Transverse colon (tissue), 4 donors: ENCODE measurements at places on chromosomes 5 and 9.

- no peak for DNase-seq
- no peak overlapping the region for H3K27ac ChIP-seq
- no peaks in the 10 kb centered on the region for H3K4me1 ChIP-seq
- peaks cover 25% of the 10 kb centered on the region for H3K27me3 ChIP-seq
- no peaks in the 10 kb centered on the region for H3K36me3 ChIP-seq
Observed at GRCh38 chr9:134968011-134968822, 50.5 kb upstream of the FCN1 start.

DNA sequence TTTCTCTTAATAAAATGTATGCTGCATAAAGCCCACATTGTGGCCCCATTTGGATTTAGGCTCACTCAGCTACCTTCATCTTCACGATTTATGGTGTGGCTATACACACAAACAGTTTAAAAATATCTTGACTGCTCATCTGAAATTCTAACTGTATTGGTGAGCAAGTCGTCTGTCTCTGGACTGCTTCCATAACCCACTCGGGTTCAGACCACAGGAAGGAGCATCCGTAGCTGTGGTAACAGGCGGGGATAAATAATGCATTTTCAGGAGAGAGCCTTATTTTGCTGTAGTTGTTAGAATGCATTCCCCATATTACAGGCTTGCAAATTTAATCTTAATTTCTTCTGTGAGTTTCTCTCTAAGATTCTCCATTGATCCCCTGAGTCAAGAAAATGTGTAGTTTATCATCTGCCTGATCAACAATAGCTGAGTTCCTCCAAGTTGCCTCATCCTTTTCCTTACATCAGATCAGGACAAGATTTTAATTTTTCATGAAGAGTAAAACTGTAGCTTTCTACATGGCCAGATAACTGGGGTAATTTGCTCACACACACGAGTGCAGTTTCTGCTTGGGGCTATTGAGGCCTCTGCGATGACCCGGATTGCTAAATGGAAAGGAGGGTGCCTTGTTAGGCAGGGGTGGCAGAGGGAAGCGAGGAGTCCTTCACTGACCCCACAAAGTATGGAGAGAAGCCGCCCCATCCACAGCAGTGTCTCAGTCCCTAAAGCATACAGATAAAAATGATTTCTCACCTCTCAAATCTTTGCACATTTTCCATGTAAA is 133.9 kb downstream of the FSTL4 start:
- no peaks in the 10 kb centered on the region for H3K27me3 ChIP-seq
- no peaks in the 10 kb centered on the region for H3K4me1 ChIP-seq
- H3K27ac ChIP-seq: no peak overlapping the region
- no peak overlapping the region for H3K4me3 ChIP-seq
- no peak for DNase-seq

DNA sequence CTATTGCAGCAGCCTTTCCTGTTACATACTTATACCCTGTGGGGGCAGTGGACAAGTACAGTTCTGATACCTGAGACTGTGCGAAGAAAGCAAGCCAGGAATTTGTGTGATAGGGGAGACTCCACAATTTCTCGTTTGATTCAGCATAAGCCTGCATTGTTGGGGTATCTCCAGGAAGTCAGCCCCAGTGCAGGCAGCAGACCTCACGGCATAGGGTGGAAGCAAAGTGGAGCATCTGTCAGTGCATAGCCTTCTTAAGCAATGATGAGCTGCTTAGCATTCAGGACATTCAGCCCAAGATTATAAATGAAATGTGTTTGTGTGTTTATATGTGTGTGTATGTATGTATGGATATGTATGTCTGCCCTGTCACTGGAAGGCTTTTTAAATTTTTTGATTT is 157.0 kb downstream of the SH3GL2 start:
- no peak overlapping the region for H3K4me3 ChIP-seq
- no peak for DNase-seq
- no peaks in the 10 kb centered on the region for H3K4me1 ChIP-seq
- no peaks in the 10 kb centered on the region for H3K36me3 ChIP-seq

GRCh38 chr5:64587370-64587769 is 81.6 kb downstream of the RGS7BP start:
- H3K36me3 ChIP-seq: no peaks in the 10 kb centered on the region
- no peak overlapping the region for H3K4me3 ChIP-seq
- no peaks in the 10 kb centered on the region for H3K4me1 ChIP-seq
- no peak for DNase-seq

- H3K27ac ChIP-seq: no peak overlapping the region
- H3K27me3 ChIP-seq: no peaks in the 10 kb centered on the region
- no peaks in the 10 kb centered on the region for H3K4me1 ChIP-seq
- no peak overlapping the region for H3K4me3 ChIP-seq
- H3K36me3 ChIP-seq: no peaks in the 10 kb centered on the region
Observed at GRCh38 chr9:95250462-95251221, 66.9 kb downstream of the FANCC start.

GRCh38 chr5:143057580-143057999 is 287.4 kb downstream of the ARHGAP26 start:
- H3K4me1 ChIP-seq: peaks cover 7% of the 10 kb centered on the region

GRCh38 chr9:92353051-92353450 is 27.3 kb downstream of the CENPP start:
- H3K4me3 ChIP-seq: no peak overlapping the region
- H3K4me1 ChIP-seq: peaks cover 12% of the 10 kb centered on the region
- DNase-seq: no peak
- no peaks in the 10 kb centered on the region for H3K36me3 ChIP-seq
- no peak overlapping the region for H3K27ac ChIP-seq
- H3K27me3 ChIP-seq: no peaks in the 10 kb centered on the region

GRCh38 chr5:8473827-8474568 is 605.0 kb downstream of the MTRR start:
- no peak overlapping the region for H3K27ac ChIP-seq
- no peaks in the 10 kb centered on the region for H3K27me3 ChIP-seq
- H3K4me3 ChIP-seq: no peak overlapping the region
- no peak for DNase-seq

DNA sequence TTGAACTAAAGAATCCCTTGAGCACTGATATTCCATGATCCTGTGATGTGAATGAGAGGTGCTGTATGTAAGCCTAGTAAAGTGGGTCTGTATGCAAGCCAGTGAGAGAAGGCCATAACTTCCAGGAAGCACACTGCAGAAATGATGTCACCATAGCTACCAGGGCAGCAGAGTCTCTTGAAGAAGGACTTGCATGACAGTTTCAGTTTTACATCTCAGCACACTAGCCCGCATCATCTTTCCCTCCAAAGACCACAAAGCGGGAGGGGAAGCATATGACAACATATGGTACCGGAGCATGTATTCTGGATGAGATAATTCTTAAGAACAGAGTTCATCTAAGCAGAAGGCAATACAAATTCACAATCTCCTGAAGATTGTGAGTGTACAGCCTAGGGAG is 37.6 kb upstream of the MAST4 start:
- H3K4me3 ChIP-seq: no peak overlapping the region
- DNase-seq: no peak
- no peak overlapping the region for H3K27ac ChIP-seq
- no peaks in the 10 kb centered on the region for H3K27me3 ChIP-seq

DNA sequence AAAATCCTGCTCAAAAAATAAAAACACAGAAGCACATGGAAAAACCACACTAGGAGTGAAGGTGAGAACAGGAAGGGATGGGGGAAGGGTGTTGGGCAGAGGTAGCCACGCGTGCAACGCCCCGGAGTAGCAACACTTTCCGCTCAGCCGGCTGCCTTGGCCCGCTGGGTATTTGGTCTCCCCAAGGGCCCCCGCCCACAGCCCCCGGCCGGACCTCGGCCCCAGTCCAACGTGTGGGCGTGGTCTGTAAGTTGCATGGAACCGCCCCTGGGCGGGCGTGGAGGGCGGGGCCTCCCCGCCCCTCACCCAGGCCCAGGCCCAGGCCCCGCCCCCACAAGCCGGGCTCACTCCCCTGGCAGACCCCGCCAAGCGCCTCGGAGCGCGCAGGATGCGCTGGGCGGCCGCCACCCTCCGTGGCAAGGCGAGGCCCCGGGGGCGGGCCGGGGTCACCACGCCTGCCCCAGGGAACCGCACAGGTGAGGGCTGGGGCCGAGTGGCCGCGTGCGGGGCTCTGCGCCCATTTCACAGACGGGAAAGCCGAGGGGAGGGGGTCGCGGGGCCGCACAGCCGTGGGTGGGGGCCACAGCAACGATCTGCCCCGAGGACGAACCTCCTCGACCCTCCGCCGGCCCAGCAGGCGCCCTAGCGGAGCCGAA is at the start of gene SUSD3:
TSS of gene SUSD3 (plus strand) at position 347 of the 656 bp plus-strand sequence. CDS start at position 389, 42 bp downstream.
- peak within 1 kb of the TSS; percentile 63 for H3K27ac ChIP-seq
- no peaks in the 10 kb centered on the region for H3K36me3 ChIP-seq
- H3K27me3 ChIP-seq: no peaks in the 10 kb centered on the region
- peak; percentile 76 for DNase-seq

DNA sequence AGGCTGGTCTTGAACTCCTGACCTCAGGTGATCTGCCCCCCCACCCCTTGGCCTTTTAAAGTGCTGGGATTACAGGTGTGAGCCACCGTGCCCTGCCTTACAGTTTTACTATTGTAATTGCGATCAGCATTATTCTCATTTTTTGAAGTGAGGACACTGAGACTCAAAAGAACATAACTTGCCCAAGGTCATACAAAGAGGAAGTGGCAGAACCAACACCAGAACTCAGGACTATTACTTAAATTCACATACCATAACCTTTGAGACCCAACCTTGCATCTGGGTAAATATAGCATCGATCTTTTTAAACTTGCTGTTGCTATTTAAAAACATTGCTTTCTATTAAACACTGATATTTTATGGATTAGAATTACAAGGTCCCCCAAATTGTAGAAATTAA is 54.2 kb downstream of the FOXI1 start:
- DNase-seq: no peak
- no peak overlapping the region for H3K4me3 ChIP-seq
- H3K27ac ChIP-seq: no peak overlapping the region
- no peaks in the 10 kb centered on the region for H3K36me3 ChIP-seq
- no peaks in the 10 kb centered on the region for H3K4me1 ChIP-seq

- no peaks in the 10 kb centered on the region for H3K36me3 ChIP-seq
- H3K27ac ChIP-seq: no peak overlapping the region
- H3K27me3 ChIP-seq: no peaks in the 10 kb centered on the region
- H3K4me1 ChIP-seq: peaks cover 9% of the 10 kb centered on the region
Observed at GRCh38 chr5:147437161-147437596, 72.7 kb downstream of the DPYSL3 start.

DNA sequence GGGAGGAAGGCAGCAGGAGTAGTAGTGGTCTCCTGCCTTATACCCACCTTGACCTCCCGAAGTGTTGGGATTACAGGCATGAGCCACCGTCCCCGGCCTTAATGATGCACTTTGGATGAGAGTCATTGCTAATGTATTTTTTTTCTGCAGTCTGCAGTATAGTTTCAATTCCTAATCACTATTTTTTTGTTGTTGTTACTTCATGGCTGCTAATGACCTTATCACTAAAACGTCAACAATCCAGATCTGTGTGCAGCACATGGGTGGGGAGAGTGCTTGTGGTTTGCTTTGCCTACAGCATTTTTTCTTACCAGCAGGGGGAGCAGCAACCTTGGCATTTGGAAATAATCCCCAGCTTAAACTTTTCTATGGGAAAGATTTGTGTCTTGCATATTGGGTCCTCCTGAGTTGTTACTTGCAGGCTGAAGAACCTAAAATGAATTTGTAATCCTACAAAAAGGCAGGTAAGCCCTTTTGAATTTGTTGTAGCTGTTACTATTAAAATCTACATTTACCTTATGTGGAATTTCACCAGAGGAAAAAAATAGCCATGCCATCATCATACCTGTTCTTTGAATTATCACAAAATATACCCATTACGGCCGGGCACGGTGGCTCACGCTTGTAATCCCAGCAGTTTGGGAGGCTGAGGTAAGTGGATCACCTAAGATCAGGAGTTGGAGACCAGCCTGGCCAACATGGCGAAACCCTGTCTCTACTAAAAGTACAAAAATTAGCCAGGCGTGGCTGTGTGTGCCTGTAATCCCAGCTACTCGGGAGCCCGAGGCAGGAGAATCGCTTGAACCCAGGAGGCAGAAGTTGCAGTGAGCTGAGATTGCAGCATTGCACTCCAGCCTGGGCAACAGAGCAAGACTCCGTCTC is 6.3 kb upstream of the MED7 start:
- peak; percentile 72 for DNase-seq
- H3K4me1 ChIP-seq: no peaks in the 10 kb centered on the region
- no peaks in the 10 kb centered on the region for H3K27me3 ChIP-seq
- no peak overlapping the region for H3K4me3 ChIP-seq
- no peaks in the 10 kb centered on the region for H3K36me3 ChIP-seq
- no peak overlapping the region for H3K27ac ChIP-seq

- no peak overlapping the region for H3K27ac ChIP-seq
- peaks cover 2% of the 10 kb centered on the region for H3K4me1 ChIP-seq
- H3K36me3 ChIP-seq: peaks cover 71% of the 10 kb centered on the region
- H3K4me3 ChIP-seq: no peak overlapping the region
Observed at GRCh38 chr5:141929398-141930058, 5.9 kb downstream of the DELE1 start.

GRCh38 chr9:122125509-122126330 is 32.6 kb upstream of the TTLL11 start:
- no peak for DNase-seq
- peaks cover 14% of the 10 kb centered on the region for H3K4me1 ChIP-seq
- H3K27me3 ChIP-seq: peaks cover 34% of the 10 kb centered on the region

DNA sequence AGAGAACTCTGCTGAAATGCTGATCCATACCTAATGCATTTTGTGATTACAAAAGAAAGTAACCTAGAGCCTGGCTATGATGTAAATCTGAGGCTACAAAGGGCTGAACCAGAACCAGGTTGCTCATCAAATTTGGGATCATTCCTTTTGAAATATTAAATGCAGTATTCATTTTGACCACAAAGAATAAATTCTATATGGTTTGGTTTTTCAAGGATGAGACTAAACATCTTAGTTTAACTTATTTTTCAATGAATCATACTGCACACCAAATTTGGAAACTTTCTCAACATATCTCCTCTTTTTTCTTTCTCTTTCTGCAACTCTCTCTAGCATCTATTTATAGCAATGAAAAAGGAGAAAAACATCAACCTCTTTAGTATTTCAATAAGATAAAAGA is 46.5 kb downstream of the CEMIP2 start:
- H3K27ac ChIP-seq: no peak overlapping the region
- DNase-seq: no peak
- H3K27me3 ChIP-seq: no peaks in the 10 kb centered on the region
- H3K4me3 ChIP-seq: no peak overlapping the region
- peaks cover 30% of the 10 kb centered on the region for H3K36me3 ChIP-seq
- H3K4me1 ChIP-seq: peaks cover 10% of the 10 kb centered on the region

GRCh38 chr5:41539454-41539853 is 29.1 kb upstream of the PLCXD3 start:
- H3K27me3 ChIP-seq: no peaks in the 10 kb centered on the region
- H3K36me3 ChIP-seq: no peaks in the 10 kb centered on the region
- H3K4me3 ChIP-seq: no peak overlapping the region
- DNase-seq: no peak
- no peaks in the 10 kb centered on the region for H3K4me1 ChIP-seq
